ENCODE measurements at places on chromosomes 1 and 21.

DNA sequence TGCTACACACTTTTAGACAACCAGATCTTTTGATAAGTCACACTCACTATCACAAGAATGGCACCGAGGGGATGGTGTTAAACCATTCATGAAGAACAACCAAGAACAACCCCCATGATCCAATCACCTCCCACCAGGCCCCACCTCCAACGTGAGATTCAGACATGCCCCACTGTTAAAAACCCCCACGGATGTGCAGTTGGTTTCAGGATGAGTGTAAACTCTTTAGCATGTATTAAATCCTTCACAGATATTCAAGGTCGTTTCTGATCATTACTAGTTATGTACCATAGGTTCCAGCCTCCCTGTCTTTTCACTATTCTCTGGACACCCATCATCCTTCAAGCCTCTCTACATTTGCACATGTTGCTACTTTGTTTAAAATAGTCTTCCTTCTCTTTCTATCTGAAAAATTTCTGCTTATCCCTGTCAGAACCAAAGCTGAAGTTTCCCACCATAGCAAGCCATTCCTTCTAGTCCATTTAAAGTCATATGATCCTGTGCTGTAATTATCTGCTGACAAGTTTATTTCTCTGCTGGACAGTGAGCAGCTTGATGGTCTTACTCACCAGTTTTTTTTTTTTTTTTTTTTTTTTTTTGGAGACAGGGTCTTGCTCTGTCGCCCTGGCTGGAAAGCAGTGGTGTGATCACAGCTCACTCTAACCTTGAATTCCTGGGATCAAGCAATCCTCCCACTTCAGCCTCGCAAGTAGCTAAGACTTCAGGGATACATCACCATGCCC, 36.8 kb downstream of the MAP10 start:
- no peak for DNase-seq

- no peak for DNase-seq
These were observed 511.0 kb upstream of the TMPRSS15 start for GRCh38 chr21:18914570-18914969.

DNA sequence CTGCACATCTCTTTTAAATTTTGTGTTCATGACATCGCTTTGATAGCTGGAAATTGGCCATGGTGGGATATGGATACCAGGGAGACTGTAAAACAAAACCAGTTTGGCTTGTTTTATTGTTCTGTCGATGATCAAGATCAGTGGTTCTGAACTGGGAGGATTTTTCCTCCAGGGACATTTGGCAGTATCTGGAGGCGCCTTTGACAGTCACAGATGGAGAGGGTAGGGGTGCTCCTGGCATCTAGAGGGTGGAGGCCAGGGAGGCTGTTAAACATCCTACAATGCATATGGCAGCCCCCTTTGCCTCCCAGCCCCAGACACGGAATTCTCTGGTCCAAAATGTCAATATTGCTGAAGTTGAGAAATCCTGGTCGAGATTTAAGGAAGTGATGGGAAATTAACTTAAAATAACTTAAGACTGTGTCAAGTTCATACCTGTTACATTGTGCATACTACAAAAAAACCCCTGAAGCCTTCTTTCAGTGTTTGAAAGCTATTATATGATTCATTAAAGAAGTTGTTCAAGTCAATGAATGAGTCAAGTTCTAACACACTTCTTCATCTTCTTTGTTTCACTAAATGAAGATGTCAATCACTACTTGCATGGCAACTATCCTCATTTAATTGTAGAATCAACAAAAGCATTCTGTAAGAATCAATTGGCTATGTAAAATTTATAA, 150.9 kb downstream of the KCNJ6 start:
- DNase-seq, result no peak

DNA sequence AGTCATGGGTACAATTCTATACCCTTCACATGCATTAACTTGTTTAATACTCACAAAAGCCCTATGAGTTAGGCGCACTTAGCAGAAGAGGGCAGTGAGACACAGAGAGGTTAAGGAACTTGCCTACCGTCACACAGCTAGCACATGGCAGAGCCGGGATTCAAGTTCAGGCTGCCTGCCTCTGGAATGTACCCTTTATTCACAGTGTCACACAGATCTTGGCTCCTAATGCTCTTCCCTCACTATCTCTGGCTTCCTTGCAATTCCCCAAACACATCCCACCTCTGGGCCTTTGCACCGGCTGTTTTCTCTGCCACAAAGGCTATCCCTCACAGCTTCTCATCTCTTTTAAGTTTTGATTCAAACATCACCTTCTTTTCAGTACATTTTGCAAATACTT, 25.1 kb downstream of the COL16A1 start:
- no peak for DNase-seq
